ENCODE measurements at places on chromosomes 3 and 15. TPM values are rescaled to one million over a fixed set of nuclear protein-coding genes. Genes with fewer than 3 reads are reported as not detected.

The AADACL2 gene
- not detected for total RNA-seq

The PLS1 gene
- 1.5 TPM for total RNA-seq

The RAB7A gene
- total RNA-seq = 35.1 TPM

The UROC1 gene
- total RNA-seq = not detected

The PRTG gene
- 1.4 TPM for total RNA-seq

The RASGRP1 gene
- 0.85 TPM for total RNA-seq

The SMAD6 gene
- total RNA-seq = 25.6 TPM

The ROBO2 gene
- total RNA-seq = not detected

The PCLAF gene
- 8.1 TPM for total RNA-seq

The GPR171 gene
- total RNA-seq = not detected

The ARGFX gene
- not detected for total RNA-seq

The CPA3 gene
- total RNA-seq = 3.1 TPM

The C2CD4A gene
- total RNA-seq = 1.5 TPM

The ATP13A4 gene
- total RNA-seq = 0.09 TPM

The VIPR1 gene
- 1.8 TPM for total RNA-seq

The COL6A5 gene
- not detected for total RNA-seq

All from endothelial cell of coronary artery (primary cell).